PC-9 (cell line): ENCODE measurements at places on chromosomes 7 and 10.

DNA sequence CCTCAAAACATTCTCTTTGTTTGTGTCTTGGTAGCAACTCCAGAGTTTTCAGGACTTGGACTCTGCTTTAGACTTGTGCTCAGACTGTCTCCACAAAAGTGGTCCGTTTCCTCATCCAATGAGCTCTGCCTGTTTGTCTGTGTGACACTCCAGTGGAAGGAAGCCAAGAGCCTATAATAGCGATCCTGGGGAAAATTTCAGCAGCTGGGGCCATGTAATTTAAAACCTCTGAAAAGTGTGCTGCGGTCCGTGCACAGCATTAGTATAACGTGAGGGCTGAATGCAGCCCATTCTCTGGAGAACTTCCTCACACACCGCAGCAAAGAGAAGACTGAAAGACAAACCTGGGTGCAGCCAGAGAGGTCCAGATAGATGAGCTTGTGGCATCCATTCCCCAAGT, at the start of gene LRRC17:
TSS of gene LRRC17 (plus strand) at position 259 of the 400 bp plus-strand sequence. CDS start 20,914 bp downstream, outside the sequence.
- no peak for DNase-seq

GRCh38 chr10:11143242-11143641, 125.6 kb downstream of the CELF2 start:
- DNase-seq: no peak

DNA sequence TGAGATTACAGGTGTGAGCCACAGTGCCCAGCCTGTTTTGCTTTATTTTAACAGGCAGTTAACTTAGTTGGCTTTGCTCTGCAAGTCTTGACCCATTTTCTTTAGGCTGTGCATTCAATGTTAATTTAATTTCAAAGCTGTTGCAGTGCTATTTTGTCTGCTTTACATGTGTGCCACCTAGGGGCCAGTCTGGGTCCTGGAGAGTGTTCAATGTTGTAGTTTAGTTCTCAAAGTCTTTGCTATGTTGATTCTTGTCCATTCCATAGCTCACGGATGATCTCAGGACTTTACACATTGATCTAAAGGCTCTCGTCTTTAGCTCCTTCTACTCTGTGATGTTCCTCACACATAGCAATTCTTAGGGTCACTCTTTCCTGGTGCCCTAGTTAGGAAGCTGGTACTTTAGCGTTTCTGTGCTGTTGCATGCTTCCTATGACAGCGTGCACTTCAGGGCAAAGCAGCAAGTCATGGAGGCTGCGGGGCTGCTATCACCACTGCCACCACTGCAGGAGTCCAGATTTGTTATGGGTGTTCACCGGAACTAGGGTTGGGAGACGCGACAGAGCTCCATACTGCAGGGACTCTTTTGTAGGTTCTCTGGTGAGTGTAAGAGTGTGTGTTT, 16.4 kb upstream of the ABCA13 start:
- peak; percentile 66 for DNase-seq

- no peak for DNase-seq
Observed at GRCh38 chr10:22833781-22834180, 94.1 kb upstream of the ARMC3 start.

GRCh38 chr10:2978111-2978510, 89.2 kb upstream of the PFKP start:
- DNase-seq: no peak

DNA sequence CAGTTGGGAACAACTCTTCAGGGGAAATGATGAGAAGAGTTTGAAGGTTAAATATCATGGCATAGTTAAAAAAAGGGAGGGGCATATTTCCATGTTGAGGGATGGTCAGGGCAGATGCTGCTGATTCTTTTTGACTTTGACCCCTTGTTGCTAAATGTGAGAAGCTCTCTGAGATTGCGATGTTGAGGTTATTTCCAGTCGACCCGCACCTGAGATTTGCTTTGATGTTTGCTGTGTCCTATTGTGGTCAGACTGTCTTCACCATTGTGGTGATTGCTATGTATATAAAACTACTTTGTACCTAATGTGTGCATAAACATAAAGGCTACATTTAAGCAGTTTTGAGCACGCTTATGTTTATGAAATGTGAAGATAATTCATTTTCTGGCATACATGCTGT, 90.9 kb downstream of the BBS9 start:
- no peak for DNase-seq

DNA sequence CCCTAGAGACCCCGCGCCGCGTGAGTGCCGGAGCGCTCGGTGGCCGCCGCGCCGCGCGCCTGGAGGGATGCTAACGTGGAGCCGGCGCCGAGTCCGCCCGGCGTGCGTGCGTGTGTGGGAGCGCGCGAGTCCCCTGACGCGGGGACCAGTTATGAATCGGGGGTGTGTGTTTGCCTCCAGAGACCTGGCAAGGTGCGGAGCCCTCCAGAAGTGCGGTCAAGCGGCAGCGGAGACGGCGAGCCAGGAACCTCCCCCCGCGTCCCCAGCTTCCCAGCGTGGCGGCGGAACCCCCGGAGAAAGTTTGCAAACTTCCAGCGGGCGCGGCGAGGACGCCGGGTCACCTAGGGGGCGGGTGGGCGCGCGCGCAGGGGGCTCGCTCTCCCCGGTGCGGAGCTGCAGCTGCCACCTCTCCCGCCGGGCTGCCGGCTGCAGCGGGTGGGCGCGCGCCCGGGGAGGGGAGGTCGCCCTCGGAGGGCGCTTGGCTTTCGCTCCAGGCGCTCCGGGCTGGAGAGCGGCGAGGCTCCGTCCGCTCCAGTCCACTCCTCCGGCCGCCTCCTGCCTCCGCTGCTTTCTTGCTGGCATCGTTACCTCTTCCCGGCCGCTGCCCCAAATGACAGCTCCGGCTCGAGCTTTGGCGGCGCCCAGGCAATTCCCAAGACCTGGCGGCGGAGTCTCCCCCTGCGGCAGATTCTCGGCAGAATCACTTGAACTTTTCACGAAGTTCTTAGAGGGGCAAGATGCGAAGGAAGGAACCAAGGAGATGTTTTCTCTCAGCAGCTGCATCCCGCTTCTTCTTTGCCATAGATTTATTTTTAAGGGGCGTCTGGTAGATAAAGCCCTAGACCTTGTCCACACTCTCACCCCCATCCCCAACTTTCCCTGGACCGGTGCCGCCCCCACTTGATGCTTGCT, 2.3 kb upstream of the CREB5 start:
- no peak for DNase-seq

- no peak for DNase-seq
Observed at GRCh38 chr7:69871213-69871885, 273.1 kb downstream of the AUTS2 start.

DNA sequence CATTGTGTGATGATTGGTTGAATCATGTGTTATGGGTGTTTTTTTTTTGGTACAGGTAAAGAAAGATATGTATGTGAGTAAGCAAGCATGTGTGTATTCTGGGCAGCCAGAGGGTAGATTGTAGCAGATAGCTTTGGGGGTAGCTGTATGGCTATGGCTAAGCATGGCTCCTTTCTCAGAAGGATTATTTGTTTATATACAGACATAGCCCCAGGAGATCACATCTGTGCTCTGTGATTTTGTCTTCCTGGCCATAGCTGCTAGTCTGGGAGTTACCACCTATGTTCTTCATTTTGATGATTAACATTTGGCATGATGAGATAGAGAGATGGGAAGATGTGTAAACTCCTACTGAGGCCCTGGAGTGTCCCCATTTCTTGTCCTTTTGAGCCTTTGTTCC, 23.2 kb upstream of the ICA1 start:
- no peak for DNase-seq
